ENCODE measurements at places on chromosomes 7 and 10.
A peak's percentile ranks its signal among the peaks of the same experiment; 100 is the strongest.

GRCh38 chr7:46859963-46860475, 721.9 kb downstream of the TNS3 start:
- peak; percentile 86 for DNase-seq

DNA sequence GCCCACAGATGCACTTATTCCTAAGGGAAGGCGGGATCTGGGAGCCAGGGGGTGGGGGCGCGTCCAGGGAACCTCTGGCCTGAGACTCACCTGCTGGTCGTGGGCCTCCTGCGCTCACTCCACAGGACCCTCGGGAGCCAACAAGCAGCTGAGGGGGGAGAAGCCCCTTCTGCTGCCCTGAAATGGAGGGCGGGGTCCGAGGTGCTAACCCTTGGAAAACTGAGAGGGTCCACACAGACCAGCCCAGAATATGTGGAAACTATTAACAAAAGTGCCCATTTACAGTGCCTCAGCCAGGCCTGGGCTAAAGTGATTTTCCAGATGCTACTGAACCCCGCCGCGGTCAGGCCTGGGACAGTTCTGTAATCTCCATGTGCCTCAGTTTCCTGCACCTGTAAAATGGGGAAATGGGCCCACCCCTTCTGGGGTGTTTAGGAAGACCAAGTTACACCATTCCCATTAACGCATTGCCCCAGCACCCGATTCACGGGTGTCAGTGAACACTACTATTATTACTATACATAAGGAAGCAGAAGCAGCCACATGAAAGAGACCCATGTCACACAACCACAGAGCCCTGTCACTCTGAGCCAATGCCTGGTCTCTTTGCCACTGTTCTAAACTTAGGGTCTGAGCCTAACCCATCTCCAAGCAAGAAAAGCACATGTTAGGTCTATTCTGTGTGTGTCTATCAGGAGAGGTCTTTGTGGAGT, 630 bp upstream of the VSTM4 start:
- no peak for DNase-seq

DNA sequence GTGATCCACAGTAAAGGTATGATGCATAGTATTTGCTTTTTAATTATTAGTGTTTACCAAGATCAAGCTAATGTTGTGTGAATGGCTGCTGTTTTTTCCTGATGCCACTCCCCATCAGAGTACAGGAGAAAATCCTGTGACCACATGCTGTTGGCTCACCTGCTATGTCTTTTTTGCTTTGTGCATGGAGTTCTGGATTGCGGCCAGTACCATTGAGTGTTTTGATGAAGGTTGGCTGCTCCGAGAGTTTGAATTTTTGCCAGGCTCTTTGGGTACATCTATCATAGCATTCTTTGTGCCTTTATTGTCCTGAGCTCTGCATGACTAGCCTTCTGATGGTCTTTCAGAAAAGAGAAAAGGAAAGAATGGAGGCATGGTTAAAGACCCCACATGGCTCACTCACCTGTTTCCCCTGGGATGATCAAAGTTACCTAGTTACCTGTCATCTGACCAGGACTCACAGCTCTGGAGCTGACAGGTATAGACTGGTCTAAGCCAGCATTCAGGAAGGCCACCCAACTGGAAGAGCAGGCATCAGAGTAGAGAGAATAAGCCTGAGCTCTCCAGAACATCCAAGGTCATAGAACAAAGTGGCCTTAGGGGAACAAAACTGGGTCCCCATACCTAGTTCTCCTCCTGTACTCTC, 11.8 kb upstream of the SGPL1 start:
- no peak for DNase-seq

GRCh38 chr7:8303904-8304528, 42.0 kb upstream of the ICA1 start:
- no peak for DNase-seq

DNA sequence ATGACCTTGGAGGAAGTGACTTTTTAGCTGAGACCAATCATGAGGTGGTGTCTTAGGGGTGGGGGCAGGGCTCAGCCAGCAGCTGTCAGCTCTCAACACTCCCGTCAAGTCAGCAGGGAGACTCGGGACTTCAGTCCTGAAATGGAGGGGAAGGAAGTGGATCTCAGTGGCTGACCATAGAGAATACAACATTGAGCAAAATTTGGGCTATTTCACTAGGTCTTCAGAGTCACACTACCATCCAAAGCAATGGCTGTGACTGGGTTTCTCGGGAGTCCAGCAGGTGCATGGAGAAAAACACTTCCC, 16.8 kb upstream of the GIMAP6 start:
- no peak for DNase-seq

- no peak for DNase-seq
Observed at GRCh38 chr7:64685741-64686140, 19.8 kb downstream of the ZNF107 start.

GRCh38 chr7:134327896-134328295, 11.2 kb upstream of the SLC35B4 start:
- DNase-seq = peak; percentile 52

DNA sequence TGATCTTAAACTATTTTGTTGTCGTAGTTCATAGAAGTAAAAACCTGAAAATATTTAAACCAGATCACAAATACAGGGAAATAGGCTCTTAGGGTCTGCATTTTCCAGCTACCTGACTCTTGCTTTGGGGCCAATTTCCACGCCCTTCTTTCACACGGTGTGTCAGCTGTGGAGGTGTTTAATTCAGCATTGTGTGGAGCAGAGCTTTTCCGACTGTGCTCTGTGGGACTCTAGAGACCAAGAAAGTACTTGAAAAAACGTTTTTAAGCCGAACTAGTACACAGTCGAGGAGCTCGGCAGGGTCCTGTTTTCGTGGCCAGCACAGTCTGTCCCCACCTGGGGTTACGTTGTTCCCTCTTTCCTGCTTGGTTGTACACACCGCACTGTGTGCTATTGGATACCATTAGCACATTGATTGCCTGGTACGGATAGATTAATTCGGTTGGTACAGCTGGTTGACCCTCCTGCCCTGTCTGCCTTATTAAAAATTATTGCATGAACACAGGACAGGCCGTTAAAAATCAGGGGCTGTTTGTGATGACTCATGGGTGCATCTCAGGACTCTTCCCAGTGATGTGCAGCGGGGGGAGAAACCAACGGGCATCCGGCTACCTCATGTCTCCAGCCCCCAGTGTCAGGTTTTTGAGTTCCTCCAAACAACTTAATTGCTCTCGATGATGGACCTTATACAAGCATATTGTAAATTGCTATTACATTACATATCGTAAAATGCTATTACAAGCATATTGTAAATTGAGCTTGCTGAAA, 80.7 kb upstream of the BTBD16 start:
- DNase-seq = peak; percentile 54

GRCh38 chr10:13857451-13857850, 270.7 kb downstream of the PRPF18 start:
- DNase-seq = no peak

- DNase-seq = no peak
Observed at GRCh38 chr10:1345368-1345767, 289.2 kb downstream of the WDR37 start.

DNA sequence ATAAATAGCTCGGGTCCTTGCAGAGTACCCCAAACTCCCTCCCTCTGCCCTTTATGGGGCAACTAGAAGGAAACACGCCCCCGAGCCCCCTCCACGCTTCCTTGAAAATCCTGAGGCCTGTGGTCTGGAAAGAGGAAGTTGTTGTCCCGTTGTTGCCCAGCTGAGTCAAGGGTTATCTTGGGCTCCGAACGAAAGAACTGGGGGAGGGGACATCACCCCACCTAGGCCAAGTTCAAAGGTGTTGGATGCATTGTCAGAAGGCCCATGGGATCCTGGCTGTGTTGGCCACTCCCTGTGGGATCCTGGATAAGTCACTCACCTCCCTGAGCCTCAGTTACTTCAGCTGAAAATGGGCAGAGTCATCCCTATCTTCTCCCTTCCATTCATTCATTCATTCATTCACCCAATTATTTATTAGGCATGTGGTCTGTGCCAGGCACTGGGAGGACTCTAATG, at the start of gene CCL24:
TSS of gene CCL24 (minus strand) at position 26 of the 456 bp plus-strand sequence. CDS start 91 bp downstream, outside the sequence.
- DNase-seq = no peak

- no peak for DNase-seq
Observed at GRCh38 chr7:106866298-106867281, 1.5 kb downstream of the PIK3CG start.

- DNase-seq = peak; percentile 6
Observed at GRCh38 chr10:115417585-115418265, 324.6 kb downstream of the ATRNL1 start.

DNA sequence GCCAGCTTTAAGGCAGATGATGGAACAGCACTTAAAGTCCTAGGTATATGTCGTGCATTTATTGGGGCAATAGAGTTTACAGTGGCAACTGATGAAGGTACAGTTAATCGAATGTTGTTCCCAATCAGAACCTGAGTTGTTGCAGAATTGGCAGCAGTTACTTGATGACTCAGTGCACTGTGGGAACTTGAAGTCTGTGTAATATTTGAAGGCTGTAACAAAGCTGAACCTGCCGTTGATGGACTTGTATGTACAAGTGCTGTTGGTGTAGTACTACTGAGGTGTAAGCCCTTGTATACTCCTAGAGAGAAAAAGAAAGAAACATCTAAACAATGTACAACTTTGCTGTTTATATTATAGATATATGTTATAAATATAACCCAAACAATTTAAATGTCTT, 75.3 kb downstream of the EPC1 start:
- DNase-seq = peak; percentile 27

DNA sequence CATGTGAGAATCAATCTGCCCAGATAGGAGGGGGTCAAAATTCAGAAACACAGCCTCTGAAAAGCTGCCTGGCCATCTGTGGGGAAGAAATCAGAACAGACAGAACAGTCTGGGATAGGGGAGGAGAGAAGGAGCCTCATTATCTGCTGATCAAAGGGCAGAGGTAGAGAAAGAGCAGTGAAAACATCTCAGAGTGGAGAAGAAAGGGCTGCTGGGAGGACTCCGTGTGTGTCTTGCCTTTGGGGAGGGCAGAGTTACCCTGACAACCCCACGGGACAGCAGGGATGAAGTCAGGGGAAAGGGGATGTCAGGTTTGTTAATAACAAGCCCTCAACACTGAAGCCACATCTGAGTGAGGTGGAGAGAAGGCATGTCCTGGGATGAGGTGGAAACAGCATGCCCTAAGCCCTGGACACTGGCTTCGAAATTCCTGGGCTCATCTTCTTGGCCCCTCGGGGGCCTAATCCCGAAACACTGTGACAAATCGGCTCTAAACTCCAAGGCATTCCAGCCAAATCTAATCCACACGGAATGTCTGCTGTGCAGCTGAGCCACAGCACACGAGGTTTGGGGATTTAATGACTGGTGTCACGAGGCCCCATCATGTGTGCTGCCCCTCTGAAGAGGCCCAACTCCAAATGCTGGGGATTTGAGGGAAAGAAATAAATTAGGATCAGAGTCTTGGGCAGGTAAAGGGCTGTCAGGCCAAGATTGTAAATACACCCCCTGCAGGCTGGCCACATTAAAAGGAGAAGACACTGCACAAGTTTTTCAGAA, 82.8 kb upstream of the FGFR2 start:
- DNase-seq = peak; percentile 3

DNA sequence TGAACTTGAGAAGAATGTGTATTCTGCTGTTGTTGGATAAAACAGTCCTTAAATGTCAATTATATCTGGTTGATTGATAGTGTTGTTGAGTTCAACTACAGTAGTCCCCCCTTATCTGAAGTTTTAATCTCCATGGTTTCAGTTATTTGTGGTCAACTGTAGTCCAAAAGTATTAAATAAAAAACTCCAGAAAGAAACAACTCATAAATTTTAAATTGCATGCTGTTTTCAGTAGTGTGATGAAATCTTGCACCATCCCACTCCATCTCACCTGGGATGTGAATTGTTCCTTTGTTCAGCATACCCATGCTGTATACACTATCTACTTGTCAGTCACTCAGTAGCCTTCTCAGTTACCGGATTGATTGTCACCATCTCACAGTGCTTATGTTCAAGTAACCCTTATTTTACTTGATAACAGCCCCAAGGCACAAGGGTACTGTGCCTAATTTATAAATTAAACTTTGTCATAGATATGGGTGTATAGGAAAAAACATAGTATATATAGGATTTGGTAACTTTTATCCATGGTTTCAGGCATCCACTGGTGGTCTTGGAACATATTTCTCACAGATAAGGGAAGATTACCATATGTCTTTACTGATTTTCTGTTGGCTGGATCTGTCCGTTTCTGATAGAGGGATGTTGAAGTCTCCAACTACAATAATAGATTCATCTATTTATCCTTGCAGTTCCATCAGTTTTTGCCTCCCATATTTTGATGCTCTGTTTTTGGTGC, 57.1 kb downstream of the AOAH start:
- DNase-seq = no peak

DNA sequence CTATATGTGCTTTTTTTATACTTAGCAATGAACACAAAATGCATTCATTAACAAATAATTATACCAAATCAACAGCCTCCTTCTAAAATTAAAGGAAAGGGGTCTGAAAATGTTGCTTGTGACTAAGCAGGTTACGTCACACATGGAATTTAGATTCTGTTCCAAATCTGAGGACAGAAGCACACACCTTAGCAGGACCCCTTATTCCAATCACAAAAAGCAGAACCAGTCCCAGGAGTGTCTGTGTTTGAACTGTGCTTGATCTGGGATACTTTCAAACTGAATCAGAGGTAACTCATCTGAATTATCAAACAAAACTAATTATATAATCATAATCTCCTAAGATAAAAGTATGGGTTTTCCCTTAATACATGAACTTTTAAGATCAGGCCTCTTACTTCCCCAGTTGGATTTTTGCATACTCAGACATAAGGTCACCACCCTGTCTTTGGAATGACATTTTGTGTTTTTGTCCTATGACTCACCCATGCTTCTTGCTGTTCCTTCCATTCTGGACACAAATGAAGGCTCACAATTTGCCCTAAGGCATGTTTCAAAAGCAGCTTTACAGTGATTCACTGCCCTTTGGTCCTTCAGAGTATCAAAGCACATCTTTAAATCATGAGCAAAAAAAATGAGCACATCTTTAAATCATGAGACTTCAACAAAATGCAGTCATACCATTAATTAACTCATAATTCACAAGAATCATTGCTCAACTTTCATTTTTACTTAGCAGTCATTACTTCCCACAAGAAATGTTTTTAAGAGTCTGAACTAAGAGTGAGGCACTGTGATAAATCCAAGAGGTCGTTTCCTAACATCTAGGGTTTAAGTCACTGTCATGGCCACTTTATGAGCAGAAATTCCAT, 35.5 kb downstream of the SEMA3C start:
- DNase-seq = peak; percentile 100

DNA sequence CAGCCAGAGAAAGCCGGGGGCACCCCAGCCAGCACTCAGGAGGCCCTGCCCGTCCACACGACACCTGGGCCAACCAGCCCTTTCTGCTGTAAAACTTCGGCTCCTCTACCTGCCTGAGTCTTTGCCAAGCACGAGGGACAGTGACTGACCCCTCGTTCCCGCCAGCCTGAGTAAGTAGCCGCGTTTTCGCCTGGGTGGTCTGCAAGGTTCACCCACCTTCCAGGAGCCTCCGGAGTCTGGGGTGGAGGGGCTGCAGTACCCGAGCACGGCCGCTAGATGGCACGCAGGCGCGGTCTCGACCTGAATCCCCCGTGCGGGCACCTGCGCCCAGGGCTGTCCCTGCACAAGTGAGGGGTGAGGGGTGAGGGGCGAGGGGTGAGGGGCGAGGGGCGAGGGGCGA, 192.7 kb downstream of the PTPRN2 start:
- DNase-seq = no peak

All from AG10803 (cell line).